ENCODE measurements at places on chromosomes 6 and 20. TPM values are rescaled to one million over a fixed set of nuclear protein-coding genes. Genes with fewer than 3 reads are reported as not detected.

The TPBG gene
- total RNA-seq = 0.10 TPM

DNA sequence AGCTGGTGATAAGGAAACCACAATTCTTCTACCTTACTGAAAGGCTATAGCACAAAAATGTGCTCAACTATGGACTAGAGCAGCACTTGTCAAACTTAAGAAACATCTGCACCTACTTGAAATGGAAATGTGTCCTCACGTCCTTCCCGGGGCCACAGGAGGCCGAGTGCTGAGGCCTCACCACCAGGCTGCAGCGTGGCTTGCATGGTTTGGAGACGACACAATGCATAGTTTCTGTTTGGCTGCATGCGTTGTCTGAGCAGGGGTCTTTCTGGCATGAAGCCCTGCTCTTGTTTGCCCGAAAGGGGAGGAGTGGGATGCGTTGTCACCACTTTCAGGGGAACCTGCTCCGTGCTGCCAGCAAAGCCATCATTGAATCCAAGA is 228.8 kb downstream of the TTLL2 start:
- no peak for DNase-seq

The ULBP1 gene
- 0.77 TPM for total RNA-seq

- no peak for DNase-seq
Measured at GRCh38 chr6:52022675-52023074, 64.7 kb downstream of the PKHD1 start.

The KCNS1 gene
- 0.70 TPM for total RNA-seq

The ITPA gene
- 77.4 TPM for total RNA-seq

The LCA5 gene
- 0.29 TPM for total RNA-seq

DNA sequence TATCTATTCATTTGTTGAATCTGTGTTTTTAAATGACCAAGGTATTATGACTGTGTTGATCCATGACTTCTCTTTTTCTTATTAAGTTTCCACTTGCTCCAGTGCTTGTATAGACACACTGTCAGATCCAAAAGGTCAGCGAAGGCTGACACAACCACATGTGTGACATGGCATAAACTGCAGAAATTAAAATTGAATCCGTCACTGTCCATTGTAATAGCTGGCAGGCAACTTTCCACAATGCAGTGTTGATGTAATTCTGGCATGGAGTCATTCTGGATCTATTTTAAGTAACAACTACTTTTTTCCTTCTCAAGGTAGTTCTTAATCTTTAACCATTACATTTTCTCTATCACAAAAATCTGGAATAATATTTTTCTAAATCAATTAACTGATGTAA is 145.3 kb downstream of the AIG1 start:
- DNase-seq = no peak

GRCh38 chr6:109445382-109445781 is 4.9 kb downstream of the SMPD2 start:
- DNase-seq = no peak

GRCh38 chr6:120405947-120406346 is 928.3 kb downstream of the TBC1D32 start:
- no peak for DNase-seq

GRCh38 chr6:112683926-112684325 is 336.8 kb downstream of the RFPL4B start:
- DNase-seq = no peak

DNA sequence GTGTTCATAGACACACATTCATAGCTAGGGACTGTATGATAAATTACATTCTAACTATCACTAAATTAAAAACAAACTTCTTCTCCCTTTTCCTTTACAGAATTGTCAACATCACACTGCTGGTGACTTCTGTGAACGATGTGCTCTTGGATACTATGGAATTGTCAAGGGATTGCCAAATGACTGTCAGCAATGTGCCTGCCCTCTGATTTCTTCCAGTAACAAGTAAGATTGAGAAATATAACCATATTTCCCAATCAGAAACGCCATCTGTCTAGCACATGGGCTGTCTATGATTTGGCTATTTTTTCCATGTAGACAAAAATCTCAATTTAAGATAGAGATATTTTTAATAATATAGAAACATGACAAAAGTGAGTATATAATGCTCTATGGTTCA is 367.7 kb downstream of the ARHGAP18 start:
- DNase-seq = no peak

The CCDC170 gene
- not detected for total RNA-seq

The DLL1 gene
- total RNA-seq = 2.6 TPM
